Esophagus squamous epithelium (tissue), 5 donors: ENCODE measurements at places on chromosomes 4 and X.

DNA sequence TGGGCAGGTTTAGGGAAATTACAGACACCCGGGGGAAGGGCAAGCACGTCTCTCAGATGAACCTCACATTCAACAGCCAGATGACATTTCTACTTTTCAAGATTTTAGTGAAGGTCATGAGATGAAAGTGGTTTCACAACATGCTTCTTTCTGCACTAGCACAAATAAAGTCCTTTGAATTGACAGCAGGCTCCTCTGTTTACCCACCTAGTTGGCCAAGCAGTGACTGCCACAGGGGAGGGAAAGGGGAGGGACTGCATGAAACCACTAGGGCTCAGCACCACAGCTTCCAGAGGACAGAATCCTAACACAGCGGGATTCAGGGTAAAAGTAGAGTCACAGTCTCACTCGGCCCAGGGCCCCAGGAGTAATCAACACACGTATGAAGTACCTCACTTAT is 6.2 kb downstream of the RAB40A start:
- DNase-seq: no peak
- H3K4me1 ChIP-seq: no peaks in the 10 kb centered on the region
- H3K27me3 ChIP-seq: no peaks in the 10 kb centered on the region
- H3K36me3 ChIP-seq: no peaks in the 10 kb centered on the region
- H3K4me3 ChIP-seq: no peak overlapping the region

GRCh38 chrX:20507901-20508620 is 241.4 kb upstream of the RPS6KA3 start:
- H3K4me3 ChIP-seq: no peak overlapping the region
- H3K4me1 ChIP-seq: no peaks in the 10 kb centered on the region
- no peak for DNase-seq
- no peak overlapping the region for H3K27ac ChIP-seq

DNA sequence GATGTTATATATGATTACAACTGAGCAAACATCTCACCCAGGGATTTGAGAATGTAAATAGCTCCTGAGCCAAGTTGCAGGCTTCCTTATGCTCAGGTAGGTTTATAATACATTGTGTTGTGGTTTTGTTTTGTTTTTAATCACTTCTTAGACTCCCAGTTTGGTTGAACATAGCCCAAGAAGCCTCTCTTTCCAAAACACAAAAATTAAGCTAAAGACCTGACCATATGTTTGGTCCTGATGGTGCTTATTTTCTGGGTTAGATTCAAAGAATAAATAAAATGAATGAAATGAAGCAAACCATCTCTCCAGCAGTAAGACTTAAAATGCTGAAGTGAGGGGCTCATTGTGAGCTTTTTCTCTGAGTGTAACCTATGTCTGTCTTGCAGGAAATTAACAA is 93.5 kb downstream of the GRXCR1 start:
- no peaks in the 10 kb centered on the region for H3K36me3 ChIP-seq
- no peak overlapping the region for H3K4me3 ChIP-seq
- H3K4me1 ChIP-seq: no peaks in the 10 kb centered on the region
- H3K27me3 ChIP-seq: no peaks in the 10 kb centered on the region
- no peak for DNase-seq

GRCh38 chr4:63904201-63904600 is 505.0 kb downstream of the TECRL start:
- H3K4me3 ChIP-seq: no peak overlapping the region
- H3K27ac ChIP-seq: no peak overlapping the region
- no peaks in the 10 kb centered on the region for H3K27me3 ChIP-seq
- no peak for DNase-seq

GRCh38 chr4:61380865-61381264 is 180.7 kb downstream of the ADGRL3 start:
- DNase-seq: no peak
